HTR-8/SVneo (cell line): ENCODE measurements at places on chromosomes 2 and 18.

GRCh38 chr2:104856086-104856972 lies 2.4 kb downstream of the POU3F3 start:
- no peak for DNase-seq

GRCh38 chr2:160977376-160977775 lies 182.9 kb upstream of the TANK start:
- DNase-seq: no peak

DNA sequence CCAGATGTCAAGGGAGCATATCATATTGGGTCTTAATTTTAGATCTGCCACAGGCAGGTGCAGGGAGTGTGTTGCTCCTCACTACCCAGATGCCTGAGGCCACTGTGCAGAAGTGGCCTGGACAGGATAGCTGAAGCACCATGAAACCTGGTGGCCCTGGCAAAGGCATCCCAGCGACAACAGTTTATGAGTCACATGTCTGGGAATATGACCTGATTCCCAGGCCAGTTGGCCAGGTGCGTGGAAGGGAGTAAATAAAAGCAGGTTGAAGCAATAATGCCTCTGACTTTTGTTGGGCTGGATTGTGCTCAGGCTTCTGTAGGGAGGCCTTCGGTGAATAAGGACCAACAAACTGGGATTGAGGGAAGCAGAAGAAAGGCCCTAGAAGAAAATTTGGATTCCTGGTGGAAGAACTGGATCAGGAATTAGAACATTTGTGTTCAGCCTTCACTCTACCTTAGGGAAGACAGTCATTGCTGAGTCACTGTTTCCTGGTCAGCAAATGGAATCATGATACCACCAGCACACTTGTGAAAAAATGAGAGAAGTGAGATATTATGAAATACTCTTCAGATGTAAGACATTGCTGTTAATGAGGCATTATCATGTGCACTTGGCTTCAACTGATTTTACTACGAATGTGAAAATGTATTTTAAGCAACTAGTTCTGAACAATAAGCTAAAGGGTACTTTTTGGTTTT lies 78.4 kb upstream of the ZNF516 start:
- DNase-seq: no peak

GRCh38 chr2:148167855-148168254 lies 147.0 kb downstream of the MBD5 start:
- no peak for DNase-seq

- DNase-seq: no peak
These were observed 211.9 kb downstream of the MYCN start for GRCh38 chr2:16152071-16152927.

DNA sequence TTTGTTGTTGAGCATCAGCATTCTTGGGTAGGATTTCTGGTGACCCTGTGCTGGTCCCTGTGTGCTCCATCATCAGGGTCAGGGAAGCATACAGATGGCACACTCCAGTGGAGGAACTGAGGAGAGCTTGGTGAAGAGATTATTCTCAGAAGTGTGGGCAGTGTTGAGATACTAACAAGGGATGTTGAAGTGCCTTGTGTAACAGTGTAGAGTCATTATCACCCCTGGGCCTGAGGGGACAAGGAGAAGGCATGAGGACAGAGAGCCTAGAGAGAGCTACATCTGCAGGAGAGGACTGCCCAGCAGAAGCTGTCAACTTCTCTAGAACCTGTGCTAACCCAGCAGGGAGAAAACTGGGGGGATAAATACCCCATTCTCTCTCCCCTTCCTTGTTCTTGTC lies 189.0 kb downstream of the PLCL1 start:
- DNase-seq: no peak

DNA sequence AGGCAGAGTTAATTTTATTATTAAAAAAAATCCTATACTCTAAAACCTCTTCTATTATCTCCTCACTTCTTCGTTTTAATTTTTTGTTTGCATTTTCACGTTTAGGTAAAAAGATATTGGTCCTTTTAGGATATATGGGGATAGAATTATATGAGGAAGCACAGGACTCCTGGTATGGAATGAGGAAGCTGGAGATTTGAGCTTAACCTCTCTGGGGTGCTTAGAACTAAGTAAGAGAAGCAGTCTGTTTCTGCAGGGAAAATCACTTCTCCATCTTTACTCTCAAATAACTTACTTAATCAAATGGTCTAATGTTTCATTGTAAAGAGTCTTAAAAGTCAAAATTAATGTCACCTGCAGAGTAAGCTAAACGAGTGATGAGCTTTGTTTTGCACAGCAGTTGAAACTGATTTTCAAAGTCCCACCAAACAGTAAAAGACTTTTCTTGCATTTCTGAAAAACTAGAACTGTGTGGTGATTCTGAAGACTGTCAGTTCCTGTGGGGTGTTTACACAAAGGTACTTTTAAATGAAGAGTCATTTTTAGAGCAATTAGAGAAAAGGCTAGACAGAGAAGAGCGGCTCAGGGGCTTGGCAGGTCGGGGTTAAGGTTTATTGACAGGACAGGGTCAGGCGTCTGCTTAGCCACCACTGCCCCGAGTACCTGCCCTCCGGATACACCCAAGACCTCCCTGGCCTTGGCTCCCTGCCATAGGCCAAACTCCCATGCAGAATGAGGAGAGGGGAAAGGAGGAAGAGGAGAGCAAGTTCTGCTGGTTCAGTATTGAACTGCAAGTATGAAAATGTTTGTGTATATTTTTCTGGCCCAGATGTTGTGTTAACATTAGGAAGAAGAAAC lies 21.6 kb downstream of the METAP1D start:
- no peak for DNase-seq

DNA sequence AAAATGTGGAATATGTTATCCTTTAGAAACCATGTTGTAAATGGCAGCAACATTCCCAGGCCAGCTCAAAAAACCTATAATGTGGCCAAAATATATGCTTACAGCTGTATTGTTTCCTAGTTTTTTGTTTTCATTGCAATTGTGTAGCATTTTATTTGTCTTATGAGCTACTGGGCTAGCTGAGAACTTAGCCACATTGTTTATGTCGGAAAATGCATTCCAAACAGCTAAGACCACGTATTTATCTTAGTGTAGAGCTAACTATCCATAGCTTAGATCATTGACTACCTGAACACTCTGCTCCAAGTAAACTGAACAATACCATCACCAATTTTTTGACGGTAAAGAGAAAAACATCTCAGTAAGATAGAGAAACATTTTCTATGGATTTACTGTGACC lies 38.4 kb downstream of the METAP1D start:
- no peak for DNase-seq

- no peak for DNase-seq
These were observed 304.6 kb downstream of the XIRP2 start for GRCh38 chr2:167192833-167193232.

DNA sequence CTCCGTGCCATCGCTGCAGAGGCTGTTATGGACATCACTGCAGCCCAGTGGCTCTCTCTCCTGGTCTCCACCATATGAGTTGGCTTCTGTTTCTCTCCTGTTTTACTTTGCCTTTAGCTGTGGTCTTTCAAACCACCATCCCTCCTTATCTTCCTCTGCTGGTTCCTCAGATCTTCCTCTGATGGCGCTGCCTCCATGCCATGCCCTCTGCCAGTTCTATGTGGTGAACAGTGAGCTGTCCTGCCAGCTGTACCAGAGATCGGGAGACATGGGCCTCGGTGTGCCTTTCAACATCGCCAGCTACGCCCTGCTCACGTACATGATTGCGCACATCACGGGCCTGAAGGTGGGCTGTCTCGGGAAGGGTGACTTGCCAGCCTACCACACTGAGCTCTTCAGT lies 13.1 kb downstream of the TYMS start:
- no peak for DNase-seq

- DNase-seq: peak; percentile 44
These were observed 46.1 kb upstream of the PLB1 start for GRCh38 chr2:28449488-28450395.

- no peak for DNase-seq
These were observed 12.1 kb upstream of the YES1 start for GRCh38 chr18:824179-824578.

DNA sequence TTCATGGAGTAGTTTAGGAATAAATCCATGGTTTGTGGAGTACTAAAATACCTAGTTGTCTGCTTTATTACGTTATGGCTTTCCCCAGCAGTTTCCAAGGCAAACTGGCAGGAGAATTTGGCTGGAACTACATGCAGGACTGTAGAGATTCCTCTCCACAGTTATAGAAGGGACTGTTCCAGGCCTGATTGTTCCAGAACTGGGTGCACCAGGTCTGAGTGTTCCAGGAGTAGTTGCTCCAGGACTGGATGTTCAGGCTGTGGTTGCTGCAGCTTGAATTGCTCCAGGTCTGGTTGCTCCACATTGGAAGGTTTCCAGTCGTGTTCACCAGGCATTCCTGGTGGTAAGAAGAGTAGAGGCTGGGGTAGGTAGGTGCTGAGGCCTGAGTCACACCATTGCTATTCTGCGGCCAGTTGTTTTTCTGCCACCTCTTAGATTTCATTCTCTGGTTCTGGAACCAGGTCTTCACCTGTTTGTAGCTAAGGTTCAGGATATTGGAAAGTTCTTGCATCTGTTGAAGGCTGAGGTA lies 28.1 kb downstream of the SGPP2 start:
- no peak for DNase-seq

- DNase-seq: no peak
These were observed 64.0 kb upstream of the CTDP1 start for GRCh38 chr18:79615586-79615985.

GRCh38 chr2:41414486-41415230 lies 633.2 kb upstream of the PKDCC start:
- peak; percentile 28 for DNase-seq

DNA sequence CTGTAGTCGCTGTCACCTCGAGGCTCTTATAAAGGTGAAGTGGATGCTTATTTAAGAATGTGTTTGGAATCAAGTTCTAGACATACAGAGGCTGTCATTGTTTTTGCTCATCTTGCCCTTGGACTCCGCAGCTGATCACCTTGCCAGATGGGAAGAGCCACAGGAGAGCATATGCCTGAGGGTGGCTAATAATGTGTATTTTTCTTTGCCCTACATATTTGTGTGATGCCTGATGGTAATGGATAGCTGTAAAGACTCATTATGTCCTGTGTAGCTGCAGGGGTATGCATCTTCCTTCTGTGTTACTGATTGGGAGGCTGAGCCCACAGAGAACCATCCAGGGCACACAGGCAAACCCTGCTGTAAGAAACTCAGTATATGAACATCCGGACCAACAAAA lies 61.7 kb downstream of the PRKCE start:
- no peak for DNase-seq

GRCh38 chr2:237097326-237097910 lies 11.7 kb downstream of the COPS8 start:
- DNase-seq: no peak

DNA sequence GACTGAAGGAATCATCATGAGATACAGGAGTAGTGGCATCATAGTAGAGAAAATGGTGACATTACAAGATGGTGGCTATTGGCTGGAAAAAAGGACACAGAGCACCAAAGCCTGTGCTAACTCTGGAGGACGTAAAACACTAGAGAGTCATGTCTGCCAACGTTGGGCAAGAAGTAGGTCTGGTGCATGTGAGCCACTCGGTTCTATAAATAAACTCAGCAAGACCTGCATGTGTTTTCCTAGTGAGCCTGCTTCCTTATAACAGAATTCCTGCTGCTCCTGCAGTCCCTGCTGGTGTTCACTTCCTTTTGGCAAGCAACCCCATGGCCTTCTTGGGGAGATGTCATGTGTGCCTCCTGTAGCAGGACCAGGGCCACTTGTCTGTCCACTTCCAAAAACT lies 325.2 kb downstream of the OSR1 start:
- DNase-seq: no peak
